Activated naive CD4-positive, alpha-beta T cell treated with anti-CD3 and anti-CD28 coated beads, Interleukin-2, amount 50 U/mL, for 72 hours (primary cell): ENCODE measurements at places on chromosomes 6 and 20. TPM values are rescaled to one million over a fixed set of nuclear protein-coding genes. Genes with fewer than 3 reads are reported as not detected.

Gene TRMT11
- 53.6 TPM for total RNA-seq

Gene RTF2
- total RNA-seq = 85.5 TPM

Gene GHRH
- total RNA-seq = not detected

Gene PKHD1
- total RNA-seq = not detected

Gene CTAGE9
- total RNA-seq = not detected

Gene DPPA5
- not detected for total RNA-seq

Gene COL11A2
- 4.6 TPM for total RNA-seq

Gene WFDC5
- not detected for total RNA-seq

Gene ARFGEF2
- total RNA-seq = 23.6 TPM

Gene PTPRT
- total RNA-seq = not detected

Gene PNLDC1
- total RNA-seq = 0.35 TPM

Gene SNPH
- 4.8 TPM for total RNA-seq

Gene RPS18
- total RNA-seq = 4,545 TPM
